Stimulated activated CD8-positive, alpha-beta memory T cell treated with anti-CD3 and anti-CD28 coated beads, Interleukin-15, amount 100 ng/mL, for 48 hours (primary cell): ENCODE measurements at places on chromosomes 7 and 10.

DNA sequence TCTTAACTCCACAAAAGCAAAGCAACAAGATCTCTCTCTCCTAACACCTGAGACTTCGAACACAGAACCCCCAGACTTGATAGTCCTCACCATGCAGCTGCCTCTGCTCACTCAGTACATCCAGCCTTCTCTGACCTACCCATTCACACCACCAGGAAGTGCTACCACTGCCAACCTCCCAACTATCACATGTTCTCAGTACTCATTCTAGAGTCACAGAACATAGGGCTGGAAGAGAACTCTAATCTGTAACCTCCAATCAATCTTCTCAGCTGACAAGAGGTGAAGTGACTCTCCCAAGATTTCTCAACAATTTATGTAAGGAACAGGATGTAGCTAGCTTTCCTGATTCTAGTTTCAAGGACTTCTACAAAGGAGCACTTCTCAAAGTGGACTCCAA, 3.8 kb downstream of the NUDCD3 start:
- DNase-seq = no peak

DNA sequence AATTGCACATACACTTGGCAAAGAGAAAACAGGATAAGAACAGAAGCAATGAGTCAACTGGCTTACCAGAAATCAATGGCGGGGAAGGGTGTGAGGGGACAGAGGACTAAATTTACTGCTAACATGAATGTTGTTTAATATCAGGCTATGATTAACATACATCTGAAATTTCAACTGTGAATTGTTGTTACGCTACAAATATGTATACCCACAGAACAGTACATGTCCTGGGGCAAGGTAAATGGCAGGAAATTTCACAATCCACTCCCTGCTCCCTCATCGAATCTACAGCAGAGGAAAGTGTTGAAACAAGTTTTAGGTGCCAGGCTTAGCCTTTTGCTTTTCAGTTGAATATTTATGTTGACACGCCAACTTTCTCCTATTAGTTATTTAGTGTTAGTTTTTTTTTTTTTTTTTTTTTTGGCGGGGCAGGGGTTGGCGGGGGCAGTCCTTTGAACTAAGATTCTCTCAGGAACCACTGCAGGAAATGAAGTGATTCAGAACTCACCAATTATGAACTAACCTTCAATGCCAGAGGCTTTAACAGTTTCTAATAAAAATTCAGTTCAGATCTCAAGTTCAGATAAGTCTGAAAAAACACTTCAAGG, 99.0 kb downstream of the UBE2H start:
- DNase-seq = no peak

DNA sequence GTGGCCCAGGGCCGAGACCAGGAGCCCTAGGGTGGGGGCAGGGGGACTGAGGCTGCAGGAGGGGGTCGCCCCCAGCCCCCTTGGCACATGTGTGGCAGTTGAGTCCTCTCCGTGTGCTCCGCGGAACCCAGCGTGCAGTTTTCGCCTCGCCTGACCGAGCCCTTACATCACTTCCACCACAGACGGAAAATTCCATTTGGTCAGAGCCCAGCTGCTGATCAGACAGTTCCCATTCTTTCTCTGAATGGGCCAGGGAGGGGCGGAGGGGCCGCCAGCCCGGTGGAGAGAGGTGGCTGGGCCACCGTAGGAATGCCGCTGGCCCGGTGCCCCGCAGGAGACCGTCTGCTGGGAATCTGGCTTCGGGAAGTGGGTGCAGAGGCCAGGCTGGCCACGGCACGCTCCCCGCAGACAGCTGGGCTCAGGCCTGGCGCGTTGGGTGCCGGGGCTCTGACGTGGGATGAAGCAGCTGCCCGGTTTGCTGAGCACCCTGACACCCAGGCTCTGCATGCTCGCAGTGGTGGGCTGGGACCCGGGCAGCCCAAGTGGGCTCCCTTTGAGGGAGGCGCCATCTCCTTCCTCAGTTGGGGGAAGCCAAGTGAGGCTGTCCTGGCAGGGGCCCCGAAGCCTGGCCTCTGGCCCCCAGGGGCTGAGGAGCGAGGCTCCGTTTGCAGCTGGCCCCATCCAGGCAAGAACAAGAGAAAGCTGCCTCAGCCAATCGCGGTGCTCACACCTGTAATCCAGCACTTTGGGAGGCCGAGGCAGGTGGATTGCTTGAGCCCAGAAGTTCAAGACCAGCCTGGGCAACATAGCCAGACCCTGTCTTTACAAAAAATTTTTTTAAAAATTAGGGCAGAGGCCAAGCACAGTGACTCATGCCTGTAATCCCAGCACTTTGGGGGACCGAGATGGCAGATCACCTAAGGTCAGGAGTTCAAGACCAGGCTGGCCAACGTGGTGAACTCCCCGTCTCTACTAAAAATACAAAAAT, 9.9 kb downstream of the TTYH3 start:
- no peak for DNase-seq

DNA sequence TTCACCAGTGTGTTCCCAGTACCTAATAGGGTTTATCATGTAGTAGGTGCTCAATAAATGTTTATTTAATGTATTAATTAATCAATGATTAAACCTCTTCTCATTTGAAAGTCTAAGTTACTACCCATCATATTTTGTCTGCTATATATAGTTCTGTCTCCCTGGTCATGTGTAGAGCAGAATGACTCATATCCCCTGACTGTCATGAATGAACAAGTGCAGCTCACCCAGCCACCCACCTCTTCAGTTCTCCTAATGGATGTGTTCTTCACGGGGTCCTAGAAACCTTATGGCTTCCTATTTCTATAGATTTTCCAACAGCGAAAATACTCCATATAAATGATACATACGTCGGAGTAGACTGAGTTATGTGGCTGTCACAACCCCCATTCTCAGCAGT, 64.5 kb downstream of the HIF1AN start:
- no peak for DNase-seq

DNA sequence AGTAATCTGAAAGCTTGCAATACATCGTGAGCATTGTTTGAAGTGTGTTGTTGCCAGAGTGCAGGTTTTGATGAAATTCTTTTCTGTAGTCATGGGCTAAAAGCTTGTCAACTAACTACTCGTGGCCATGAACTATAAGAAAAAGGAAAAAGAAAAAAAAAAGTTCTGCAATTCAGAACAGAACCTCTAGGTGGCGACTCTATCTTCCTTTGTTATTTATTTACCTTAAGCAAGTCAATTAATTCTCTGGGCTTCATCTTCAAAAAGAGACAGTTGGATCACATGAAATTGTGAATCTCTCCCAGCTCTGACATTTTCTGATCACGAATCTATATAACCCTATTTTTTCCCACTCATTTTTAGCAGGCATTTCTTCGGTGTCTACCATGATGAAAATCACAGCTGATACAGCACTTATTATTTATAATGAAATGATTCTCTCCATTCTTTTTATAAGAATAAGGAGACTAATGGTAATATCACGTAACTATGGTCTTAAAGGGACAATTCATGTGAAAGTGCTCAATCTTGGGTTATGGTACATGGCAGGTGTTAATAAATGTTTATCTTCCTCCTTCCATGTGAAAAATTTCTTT, 18.8 kb downstream of the TMEM196 start:
- no peak for DNase-seq

- no peak for DNase-seq
These were observed 10.5 kb upstream of the EZH2 start for GRCh38 chr7:148894591-148894990.

DNA sequence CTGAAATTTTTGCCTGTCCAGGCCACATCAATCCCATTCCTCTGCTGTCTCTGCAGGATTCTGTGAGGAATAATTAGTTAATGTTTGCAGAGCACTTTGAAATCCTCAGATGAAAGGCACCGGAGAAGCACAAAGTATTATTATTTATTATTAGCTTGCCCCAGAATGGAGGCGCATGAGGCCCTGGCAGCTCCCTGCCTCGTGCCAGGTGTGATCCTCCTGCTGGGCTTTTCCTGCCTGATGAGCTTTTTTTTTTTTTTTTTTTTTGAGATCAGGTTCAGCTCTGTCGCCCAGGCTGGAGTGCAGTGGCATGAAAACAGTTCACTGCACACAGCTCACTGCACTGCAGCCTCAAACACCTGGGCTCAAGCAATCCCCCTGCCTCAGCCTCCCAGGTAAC, 65.2 kb downstream of the TCF7L2 start:
- DNase-seq = no peak

GRCh38 chr10:95935429-95935828, 27.7 kb downstream of the CC2D2B start:
- DNase-seq = no peak

DNA sequence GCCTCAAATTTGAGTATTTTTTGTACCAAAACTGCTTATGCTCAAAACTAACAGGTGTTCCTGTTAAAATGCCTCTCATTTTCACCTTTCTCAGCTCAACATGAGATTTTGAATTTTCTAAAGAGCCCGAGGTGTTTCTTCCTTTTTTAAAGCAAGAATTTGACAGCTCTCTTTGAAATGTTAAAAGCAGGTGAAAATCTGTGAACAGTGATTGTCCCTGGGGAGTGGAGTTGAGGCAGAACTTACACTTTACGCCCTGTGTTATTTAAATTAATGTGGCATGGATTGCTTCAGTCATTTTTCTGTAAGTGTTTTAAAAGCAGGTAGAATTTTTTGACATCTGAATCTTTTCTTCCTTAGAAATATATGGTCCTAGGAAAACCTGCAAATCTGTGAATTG, 9.2 kb upstream of the GPR15LG start:
- no peak for DNase-seq

DNA sequence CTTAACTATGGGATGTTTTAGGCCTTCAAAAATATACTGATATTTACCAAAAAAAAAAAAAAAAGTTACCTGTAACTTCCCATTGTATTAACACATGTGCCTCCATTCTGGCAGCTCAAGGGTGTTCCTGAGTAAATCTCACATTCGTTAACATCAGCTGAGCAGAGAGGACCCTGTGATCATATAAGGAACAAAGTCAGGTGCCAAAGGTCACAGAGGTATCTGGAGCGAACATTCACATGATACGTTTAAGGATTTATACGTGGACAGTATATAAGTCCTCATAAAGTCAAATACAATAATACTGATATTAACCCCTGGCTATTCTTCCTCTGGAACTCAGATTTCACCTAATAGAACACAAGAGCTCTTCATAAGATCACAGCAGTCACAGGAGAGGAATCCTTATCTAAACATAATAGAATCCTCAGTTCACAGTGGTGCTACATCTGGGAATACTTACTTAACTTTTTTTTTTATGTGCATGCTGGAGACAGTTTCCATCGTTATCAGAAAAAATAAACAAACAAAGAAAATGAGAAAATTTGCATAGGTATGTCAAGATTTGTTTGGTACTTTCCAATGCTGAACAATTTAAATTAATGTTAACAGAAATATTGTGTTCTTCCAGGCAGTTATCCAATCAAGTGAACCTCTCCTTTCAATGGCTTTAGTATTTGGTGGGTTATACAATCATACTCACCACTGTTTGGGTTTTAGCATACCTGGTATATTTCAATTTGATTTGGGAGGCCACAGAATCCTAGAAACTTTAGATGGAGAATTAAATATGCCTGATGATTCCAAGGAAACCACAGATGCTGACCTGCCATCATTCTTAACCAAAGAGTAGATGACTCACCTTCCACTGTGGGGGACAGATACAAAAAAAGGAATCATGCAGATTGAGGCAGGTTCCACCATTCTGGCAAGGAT, 6.6 kb downstream of the CUBN start:
- DNase-seq = no peak

DNA sequence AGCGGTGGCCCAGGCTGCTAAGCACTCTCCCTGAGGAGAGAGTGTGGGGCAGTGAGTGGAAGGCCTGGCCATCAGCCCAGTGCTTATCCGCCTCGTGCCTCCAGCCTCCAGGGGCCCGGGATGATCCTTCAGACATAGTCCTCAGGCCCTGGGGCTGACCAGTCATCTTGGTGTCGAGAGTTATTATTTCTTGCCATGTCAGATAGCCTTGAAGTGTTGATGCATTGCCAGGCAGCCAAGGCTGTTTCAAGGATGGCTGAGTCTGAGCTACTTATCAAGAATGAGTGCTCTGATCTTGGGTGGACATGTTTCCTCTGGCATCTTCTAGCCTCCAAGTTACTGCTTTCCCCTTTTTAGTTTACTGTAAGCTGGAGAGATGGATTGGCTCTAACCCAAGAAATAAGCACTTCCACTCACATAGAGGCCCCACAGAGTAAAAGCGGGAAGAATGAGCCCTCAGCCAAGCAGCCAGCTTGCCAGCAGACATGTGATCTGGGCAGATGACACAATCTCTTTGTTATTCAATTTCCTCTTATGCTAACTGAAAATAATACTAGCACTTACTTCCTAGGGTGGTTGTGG, 136.5 kb upstream of the NAMPT start:
- no peak for DNase-seq

DNA sequence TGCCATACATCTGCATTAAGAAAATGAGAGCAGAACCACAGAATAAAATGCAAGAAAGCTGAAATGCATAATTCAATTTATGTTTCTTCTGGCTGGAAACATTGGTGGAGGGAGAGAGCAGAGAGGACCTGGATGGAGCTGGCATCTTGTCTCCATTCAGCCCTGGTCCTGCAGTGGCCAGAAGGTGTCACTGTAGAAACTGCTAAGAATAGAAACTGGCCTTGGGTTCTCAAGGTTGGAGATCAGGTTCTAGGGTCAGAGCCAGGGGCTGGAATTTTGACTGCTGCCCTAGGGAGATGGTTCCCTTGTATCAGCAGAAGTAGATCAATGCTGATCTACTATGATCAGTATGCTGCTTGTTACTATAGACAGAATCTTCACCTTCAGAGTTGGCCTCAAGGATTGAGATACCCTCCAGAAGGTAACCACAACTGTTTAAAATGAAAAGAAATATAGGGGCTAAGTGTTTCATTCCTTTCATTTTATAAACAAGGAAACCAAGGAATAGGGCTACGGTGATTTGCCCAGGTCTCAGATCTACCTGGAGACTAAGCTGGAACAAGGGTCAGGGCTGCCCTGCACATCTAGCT, 13.1 kb downstream of the TAS2R41 start:
- DNase-seq = no peak

DNA sequence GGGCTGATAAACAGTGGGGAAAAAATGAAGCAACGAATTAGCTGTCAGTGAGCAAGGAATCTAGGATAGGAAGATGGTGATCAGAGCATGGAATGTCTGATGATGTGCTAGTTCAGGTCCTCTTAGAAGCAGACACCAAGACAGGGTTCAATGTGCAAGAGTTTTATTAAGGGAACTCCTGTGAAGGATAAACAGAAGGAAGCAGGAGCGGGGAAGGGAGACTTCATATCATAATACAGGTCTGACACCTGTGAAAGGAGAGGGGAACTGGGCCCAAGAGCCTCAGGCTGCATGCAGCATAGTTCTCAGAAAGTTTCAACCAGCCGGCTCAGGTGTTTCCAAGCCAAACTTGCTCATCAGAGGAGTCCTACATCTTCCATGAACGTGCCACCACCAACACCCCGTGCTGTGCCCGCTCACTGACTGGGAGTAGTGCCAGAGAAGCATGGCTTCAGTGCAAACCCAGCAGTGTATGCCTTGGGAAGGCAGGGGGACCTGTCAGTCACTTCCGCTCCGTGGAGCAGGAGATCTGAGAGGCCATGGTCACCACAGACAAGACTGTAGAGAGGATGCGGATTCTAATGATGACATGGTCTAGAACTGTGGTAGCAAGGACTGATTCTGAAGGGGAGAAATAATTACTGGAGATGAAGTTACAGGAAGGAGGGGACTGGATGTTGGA, 45.8 kb downstream of the ZNF800 start:
- DNase-seq = no peak

GRCh38 chr10:102235598-102235920, 5.8 kb downstream of the PITX3 start:
- DNase-seq = no peak

GRCh38 chr7:15750727-15751126, 64.2 kb upstream of the MEOX2 start:
- DNase-seq = no peak
